ENCODE measurements at places on chromosomes 1 and 21.

GRCh38 chr1:167924543-167925231 is 10.8 kb upstream of the ADCY10 start:
- no peak for DNase-seq

DNA sequence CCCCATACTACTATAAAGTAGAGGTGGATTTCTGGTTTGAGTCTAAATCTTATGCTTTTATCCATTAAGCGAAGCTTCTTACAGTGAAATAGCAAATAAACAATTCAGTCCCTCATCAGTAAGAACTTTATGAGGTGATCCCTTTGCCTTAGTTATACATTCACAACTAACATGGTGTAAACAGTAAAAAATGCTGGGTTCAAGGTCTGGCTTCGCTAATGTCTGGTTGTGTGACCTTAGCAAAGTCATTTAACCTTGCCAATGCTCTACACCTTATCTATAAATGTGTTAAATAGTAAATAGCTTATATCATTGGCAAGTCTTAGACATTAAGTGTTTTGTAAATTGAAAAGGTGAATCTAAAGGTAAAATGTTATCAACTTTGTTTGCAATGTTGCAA is 475.4 kb downstream of the LMO4 start:
- no peak for DNase-seq

DNA sequence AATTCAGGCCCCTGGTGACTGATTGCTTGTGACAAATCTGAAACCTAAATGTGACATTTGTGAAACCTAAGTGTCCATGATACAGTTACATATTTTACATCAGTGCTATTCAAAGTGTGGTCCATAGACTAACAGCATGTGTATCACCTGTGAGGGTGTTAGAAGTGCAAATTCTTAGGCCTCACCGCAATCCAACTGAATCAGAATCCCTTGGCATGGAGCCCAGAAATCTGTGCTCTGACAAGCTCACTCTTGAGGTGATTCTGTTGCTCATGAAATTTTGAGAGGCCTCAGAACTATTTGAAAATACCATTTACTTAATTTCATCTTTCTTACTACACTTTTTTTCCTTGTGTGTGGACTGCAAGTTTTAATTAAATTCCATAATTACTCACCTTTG is 587.9 kb downstream of the ADGRL2 start:
- DNase-seq, result no peak

DNA sequence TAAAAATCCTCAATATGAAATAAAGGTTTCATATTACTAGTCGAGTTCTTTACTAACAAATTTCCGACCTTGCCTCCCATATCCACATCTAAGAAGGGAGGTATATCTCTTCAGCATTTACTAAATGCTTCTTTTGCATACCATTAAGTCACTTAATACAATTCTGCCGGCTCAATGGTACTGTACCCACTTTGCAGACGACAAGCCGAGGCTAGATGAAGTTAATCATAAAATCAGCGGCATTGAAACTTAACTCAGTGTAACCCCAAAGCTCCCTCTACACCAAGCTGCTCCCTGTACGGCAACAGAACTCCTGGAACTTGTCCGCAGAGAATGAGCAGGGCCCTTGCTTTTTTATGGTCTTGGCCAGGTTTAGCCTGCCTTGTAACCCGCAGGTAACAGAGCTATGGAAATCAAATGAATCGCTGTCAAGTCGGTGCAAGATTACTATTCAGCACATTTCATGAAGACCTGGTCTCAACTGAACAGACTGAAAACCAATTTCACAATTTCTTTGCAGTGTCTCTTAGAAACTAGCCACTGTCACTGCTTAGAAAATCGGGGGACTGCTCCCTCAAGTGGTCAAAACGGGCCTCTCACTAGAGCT is 738 bp downstream of the INTS7 start:
- DNase-seq, result no peak

- DNase-seq, result no peak
Observed at GRCh38 chr1:237814319-237814924, 76.3 kb downstream of the ZP4 start.

- no peak for DNase-seq
Observed at GRCh38 chr1:206708058-206708457, 23.4 kb downstream of the MAPKAPK2 start.

- DNase-seq, result no peak
Observed at GRCh38 chr1:202010180-202011015, at the start of gene ELF3. ELF3 (plus strand) TSS chr1:202010587; CDS start chr1:202011137, 550 bp downstream.

DNA sequence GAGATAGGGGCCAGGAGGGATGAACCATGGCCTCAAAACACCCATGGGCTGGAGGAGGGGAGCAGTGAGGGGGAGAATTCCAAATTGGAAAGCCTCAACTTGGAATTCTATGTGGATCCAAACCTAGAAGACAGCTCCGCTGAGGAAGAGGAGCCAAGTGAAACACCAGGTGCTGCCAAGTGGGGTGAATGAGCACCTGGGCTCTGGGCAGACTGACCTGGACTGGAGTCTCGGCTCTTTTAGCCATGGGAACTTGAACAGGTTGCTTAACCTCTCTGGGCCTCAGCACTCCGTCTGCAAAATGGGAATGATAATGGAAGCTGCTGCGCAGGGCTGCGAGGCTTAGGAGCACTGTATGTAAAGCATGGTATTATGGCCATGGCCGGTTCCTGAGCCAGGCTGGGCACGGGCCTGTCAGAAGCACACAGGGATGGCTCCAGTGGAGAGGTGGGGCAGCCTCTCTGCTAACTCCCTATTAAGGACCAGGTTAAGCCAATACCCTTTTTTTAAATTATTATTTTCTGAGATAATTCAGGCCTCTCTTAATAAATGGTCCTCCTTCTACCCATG is 81.5 kb downstream of the SYT2 start:
- DNase-seq, result no peak

DNA sequence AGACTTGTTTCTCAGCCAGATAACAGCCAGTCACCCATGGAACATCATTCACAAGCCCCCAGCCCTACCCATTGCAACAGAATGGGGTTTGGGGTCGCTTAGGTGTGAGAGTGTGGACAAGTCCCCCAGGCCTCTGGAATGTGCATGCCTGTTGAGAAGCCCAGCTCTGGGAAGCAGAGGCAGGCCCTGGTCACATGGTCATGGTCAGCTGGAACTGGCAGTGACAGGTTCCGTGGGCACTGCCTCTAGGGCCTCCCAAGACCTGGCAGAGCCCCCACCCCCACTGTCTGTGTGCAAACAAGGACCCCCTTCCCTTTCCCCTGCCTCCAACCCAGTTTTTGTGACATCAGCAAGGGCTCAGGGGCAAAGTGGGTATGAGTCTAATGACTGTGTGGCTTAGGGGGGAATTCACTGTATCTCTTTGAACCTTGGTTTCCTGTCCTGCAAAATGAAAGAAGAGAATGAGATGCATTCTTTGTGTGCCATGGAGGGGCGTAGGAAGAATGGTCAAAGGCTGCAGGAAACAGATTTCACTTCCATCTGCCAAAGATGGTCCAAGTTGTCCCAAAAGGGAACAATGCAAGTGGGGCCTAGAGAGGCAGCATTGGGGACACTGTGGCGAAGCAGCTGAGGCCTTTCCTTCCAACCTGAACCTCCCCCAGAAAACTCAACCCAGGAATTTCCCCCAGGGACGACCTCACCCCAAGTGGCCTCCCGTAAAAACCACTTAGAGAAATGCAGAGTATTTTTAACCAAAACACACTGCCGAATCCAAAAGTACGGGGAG is 34.7 kb upstream of the SELENON start:
- DNase-seq, result no peak

DNA sequence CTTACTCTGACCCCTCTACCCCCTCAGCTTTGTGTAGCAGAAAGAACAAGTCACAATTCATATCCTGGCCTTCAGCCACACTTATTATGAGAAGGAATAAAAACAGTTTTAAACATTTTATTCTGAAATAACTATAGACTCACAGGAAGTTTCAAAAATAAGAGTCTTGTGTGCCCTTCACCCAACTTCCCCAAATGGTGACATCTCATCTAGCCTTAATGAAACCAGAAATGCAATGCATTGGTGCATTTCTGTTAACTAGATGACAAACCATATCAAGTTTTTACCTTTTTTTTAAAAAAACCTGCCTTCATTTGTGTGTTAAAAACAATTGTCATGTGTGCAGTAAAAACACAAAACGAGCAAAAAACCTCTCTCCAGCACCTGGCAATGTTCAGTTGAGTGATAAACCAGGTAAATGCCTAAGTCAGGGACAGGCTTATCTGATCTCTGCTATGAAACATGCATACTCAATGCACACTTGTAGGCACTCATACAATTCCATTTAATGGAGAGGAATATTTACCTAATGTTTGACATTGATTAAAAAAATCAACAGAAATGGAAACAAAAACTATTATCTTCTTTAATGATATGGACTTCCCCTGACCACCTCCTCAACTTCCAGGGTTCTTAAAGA is 51.5 kb downstream of the SH3BGR start:
- DNase-seq, result no peak

- no peak for DNase-seq
Observed at GRCh38 chr1:219185486-219186117, 11.9 kb downstream of the LYPLAL1 start.

- DNase-seq, result no peak
Observed at GRCh38 chr1:180267761-180268555, 37.9 kb downstream of the LHX4 start.

GRCh38 chr21:36126208-36126565 is 8.7 kb upstream of the CBR3 start:
- no peak for DNase-seq

DNA sequence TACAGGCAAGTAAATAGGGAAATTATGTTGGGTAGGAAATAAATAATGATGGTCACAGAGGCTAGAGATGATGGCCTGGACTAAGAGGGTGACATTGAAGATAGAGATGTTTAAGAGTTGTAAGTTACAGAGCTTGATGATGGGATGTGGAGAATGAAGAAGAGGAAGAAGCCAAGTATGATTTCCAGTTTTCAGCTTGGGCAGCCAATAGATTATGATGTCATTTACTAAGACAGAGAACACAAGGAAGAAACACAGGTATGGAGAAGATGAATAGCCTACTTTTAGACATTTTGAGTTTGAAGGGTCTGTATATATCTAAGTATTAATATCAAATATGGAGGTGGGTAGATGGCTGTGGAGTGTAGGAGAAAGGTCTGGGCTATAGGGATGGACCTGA is 56.0 kb upstream of the PRELP start:
- no peak for DNase-seq

- DNase-seq, result no peak
Observed at GRCh38 chr1:9670085-9670484, 18.6 kb downstream of the PIK3CD start.

DNA sequence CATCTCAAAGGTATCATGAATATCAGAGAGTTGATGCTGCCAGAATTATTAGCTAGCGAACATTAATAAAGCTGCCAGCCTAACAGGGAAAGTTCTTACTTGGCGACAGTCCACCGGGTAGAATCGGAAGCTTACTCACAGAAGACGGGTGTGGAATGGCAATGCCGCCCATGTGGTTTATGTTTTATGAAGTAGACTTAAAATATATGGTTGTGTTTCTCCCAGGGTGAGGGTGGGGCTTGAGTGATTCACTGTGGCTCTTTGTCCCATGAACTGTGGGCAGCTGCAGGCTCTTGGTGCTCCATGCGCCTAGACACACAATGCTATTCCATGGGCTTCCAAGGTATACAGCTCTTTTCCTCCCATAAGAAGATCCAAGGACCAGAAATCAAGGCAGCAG is 162.7 kb downstream of the PIGK start:
- DNase-seq, result no peak
